ENCODE measurements at places on chromosomes 7 and 10.

DNA sequence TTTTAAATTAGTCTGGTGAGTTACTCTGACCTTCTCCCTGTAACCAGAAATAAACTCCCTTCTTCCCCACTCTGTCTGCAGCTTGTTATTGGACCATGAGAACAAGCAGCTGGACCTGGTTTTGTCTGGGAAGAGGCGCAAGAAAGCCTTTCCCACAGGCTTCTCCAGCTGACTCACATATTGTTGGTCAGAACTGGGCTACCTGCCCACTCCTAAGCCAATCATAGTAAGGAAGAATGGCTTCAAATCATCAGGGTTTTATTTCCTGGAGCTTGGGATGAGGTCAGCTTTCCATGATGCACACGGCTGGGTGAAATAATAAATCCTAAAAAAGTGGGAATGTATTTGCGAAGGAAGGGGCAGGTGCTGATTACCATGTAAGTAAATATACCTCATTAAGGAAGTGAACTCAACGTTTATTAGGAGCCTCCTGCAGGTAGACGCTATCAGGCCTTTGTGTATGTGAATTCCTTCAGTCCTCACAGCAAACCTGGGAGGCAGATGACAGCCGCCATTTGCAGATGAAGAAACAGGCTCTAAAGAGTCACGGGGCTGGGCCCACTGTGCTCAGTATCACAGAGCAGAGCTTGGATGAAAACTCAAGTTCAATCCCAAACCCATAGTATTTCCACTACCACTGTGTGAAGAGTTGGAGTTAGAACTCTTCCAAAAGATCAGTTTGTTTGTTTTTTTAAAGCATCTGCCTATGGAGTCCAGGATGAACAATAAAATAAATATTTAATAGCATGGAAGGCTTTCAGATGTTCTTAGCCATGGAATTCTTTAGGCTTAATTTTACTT lies 32.8 kb downstream of the IL15RA start:
- DNase-seq, result peak; percentile 7

- no peak for DNase-seq
Measured at GRCh38 chr7:35258125-35258867, 4.4 kb upstream of the TBX20 start.

- no peak for DNase-seq
Measured at GRCh38 chr7:23415198-23415597, 55.1 kb downstream of the IGF2BP3 start.

DNA sequence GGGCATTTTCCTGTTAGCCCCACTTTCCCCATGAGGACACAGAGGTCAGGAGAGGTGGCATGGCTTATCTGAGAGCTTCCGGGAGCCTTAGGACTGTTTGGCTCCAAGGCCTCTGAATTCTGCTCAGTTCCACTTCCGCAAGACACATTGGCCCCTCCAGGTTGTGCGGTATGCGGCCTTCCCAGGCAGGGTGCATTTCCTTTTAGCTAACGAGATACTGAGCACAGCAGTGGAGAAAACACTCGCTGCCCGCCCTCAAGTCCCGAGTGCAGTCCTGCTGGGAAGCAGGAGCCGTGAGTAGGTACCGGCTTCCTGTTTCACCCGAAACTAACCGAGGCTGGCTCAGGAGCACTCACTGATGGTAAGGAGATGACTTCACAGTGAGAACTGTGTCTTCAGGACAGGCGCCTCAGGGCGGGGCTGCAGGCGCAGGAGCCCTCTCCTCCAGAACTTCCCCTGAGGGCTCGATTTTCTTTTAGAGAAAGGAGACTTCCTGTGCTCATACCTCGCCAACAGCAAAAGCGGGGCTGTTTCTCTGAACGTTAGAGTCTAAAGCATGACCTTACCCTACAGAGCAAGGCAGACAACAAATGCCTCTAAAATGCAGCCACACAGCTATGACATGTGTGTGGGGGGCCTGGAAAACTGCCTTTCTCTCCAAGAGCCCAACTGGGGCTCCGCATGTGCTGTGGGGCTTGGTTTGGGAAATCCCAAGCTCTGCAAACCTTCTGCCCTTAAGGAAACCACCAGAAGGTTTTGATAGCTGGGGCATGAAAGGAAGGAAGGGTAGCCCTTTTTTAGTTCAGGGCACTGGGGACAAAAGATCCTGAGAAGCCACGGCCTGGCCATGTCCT lies 25.9 kb downstream of the RGS10 start:
- no peak for DNase-seq

DNA sequence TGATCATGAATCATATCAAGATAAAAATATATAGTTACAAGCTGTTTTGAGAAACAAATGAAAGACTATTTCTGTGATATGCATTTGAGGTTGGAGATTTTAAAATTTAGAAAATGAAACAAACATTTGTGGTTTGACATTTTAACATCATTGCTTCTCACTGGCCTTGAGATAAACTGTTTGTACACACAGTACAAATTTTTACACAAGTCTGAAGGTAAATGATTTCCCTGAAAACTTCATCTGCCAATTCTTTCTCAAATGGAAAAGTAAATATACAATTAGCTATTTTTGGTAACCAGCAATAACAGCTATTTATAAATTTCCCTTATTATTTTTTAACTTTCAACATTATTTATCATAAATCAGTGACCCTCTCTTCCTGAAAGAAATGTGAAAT lies 38.6 kb downstream of the ZNF800 start:
- DNase-seq, result no peak

DNA sequence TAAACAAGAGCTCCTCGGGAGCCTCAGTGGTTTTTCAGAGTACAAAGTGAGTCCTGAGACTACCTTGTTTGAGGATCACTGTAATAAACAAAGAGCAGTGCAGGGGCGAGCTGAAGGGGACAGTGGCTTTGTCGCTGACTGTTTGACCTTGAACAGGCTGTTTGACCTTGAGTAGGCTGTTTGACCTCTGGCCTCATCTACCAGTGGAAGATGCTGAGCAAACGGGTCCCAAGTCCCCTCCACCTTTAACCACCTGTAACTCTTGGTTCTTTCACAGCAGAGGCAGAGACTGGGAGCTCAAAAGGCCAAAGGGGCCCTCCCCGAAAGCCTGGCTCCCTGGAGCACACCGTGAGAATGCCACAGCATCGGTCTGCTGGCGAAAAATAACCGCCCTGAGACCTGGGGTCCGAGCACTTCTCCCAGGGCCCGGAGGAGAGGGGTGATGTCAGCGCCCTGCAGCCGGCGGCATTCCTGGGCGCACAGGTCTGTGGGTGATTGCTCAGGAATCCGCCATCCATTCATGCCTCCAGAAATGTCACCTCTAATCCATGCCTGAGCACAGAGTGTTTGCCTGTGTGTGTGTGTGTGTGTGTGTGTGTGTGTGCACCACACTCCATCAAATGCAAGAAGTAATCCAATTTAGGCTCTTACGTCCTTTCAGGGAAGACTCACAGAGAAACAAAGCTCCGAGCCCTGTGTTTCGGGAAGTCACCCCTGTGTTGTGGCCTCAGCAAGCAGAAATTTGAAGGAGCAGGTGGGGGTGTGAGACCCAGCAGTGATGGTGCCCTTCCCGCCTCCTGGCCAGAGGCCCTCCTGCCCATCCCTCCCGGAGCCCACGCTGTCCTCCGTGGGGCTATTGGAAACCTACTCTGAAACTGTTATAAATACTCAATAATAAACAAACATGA lies 66.5 kb downstream of the ASB13 start:
- DNase-seq, result no peak

- no peak for DNase-seq
Measured at GRCh38 chr7:84372712-84373111, 178.1 kb upstream of the SEMA3A start.

DNA sequence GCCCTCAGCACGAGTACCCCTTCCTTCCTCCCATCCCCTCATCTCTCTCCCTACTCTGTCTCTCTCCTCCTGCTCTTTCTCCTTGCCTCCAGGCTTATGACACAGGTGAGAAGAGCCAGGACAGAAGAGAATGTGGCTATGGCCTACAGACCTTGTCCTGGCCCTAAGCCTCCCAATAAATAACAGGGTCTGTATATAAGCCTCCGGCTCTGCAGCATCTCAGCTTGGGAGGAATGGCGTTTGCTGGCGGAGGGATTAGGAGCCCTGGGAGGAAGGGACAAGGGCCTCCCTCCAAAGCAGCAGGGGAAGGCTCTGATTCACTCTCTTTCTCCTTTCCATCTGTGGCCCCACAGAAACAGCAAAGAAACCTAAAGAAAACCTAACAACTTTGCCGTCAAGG lies 45.8 kb downstream of the COL13A1 start:
- DNase-seq, result no peak

- no peak for DNase-seq
Measured at GRCh38 chr7:1533547-1534329, 3.2 kb downstream of the MAFK start.

DNA sequence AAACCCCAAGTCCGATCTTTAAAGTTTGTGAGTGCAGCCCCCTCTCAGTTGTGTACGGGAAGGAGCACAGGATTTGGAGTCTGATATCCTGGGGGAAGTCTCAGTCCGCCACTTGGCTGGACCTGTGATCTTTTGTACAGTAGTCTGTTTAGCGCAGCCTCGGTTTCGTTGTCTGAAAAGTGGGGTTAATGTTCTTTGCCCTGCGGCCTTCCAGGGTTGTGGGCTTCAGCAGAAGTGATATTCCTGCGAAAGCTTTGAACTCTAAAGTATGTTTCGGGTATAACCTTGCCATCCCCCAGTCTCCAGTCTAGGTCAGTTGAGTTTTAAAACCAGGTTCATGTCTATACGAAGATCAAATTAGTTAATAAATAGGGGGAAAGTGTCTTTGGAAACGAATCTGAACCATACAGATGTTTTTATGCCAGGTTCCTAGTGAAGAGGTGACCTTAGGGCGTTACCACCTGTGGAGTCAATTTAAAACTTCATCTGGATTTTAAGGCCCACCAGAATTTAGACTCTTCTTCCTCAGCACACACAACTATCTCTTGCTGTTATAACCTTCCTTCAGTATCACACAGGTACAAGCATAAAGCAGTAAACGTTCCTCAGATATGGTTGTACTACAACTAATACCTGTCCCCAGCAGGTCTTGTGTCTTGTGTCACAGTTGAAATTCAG lies 904 bp downstream of the R3HCC1L start:
- no peak for DNase-seq

DNA sequence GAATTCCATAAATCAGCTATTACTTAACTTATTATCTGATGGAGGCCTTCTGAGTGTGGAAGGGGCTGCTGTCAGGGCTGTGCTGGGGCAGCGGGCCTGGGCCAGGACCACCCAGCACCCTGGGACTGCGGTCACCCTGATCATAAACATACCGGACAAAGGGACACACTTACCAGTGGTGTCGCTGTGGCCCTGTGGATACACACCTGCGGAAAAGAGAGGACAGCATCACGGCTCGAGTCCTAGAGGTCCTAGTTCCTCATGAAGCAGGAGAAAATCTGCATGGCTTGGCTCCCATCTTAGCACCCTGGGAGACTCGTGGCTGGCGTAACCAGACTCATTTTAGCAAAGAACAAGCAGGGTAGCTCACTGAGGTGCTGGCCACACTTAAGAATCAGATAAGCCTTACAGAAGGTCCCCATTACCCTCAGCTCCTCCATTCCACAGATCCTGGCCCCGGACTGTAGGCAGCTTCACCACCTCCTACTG lies 17.7 kb downstream of the IL15RA start:
- no peak for DNase-seq

DNA sequence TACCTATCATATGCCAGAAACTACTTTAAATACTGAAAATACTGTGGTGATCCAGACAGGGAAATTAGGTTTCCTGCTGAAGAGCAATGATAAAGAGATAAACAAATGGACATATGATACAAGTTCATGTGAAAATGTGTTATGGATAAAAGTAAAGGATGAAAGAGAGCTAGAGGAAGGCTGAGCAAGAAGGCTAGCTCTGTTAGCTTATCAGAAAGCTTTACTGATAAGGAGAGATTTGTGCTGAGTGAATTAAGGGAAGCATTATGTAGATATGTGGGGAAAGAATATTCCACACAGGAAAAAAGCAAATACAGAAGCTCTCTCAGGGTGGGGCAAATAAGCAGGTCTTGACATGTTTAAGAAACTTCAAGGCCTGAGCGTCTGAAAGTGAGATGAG lies 308.4 kb downstream of the HDAC9 start:
- no peak for DNase-seq

- DNase-seq, result no peak
Measured at GRCh38 chr10:69475433-69475830, 24.2 kb downstream of the TSPAN15 start.

DNA sequence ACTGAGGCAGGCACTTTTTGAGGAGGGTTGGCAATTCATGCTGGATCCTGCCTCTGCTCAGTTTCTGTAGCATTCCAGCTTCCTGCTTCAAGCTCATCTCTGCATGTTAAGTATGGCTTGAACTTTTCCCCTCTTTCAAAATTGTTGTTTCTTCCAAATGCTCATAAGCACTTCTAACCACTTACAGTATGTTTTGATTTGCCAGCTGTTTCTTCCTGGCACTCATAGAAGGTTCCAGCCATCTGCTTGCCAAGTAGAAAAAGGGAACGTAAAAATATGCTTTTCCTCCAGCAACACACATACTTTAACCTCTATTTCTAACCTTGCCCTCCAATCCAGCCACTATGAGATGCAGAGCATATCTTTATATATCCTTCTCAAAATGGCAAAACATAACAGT lies 692.6 kb upstream of the COBL start:
- no peak for DNase-seq

- no peak for DNase-seq
Measured at GRCh38 chr10:132815168-132815857, 29.4 kb upstream of the NKX6-2 start.

GRCh38 chr10:12579954-12580858 lies 230.9 kb downstream of the CAMK1D start:
- DNase-seq, result no peak

DNA sequence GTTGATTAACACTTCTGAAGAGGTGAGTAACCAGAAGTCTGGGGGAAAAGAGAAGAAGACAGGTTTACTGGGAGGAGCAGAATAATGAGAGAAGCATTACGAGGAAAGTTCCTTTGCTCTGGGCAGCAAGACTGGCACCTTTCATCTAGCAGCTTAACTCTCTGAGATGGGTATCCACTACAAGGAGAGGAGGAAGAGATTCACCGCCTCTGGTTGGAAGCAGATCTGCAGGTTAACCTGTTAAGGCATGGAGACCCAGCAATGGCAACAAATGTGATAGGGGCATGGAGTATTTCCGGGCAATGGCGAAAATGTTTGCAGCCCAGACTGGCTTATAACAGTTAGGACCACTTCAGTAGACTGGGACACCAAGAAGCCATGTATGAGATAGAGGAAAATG lies 162.2 kb downstream of the TFEC start:
- no peak for DNase-seq

- DNase-seq, result no peak
Measured at GRCh38 chr7:584122-584465, 64.4 kb upstream of the PDGFA start.

GRCh38 chr10:131109726-131110125 lies 201.8 kb downstream of the TCERG1L start:
- DNase-seq, result peak; percentile 24

DNA sequence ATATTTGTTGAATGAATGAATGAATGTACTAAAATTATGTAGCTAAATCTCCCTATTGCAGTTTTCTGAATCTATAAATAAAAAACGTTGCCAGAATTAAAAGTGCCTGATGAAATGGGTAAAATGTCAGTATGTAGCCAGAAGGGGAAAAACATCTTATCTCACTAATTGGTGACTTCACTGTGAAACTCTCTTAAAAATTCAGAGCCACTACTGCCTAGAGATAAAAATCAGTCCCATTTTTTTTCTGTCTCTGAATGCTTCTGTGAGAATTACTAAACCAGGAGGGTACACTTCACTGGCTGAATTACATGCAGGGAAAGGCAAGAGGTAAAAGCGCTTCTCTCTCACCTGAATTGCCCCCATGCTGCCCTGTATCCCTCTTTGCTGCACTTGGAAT lies 69.6 kb upstream of the HPS1 start:
- DNase-seq, result no peak
